ENCODE measurements at places on chromosomes 2 and 18.

DNA sequence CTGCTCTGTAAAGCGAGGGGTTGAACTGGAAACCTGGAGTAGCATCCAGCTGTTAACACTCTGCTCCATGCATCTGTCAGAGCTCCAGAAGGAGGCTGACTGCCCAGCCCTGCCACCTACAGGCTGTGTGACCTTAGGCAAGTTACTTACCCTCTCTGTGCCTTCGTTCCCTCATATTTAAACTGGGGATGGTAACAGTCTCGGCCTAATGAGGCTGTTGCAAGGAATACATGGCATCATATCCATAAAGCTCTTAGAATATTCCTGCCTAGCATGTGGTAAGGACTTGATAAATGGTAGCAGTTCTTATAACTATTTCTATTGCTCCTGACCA is 80.6 kb downstream of the LRRFIP1 start:
- DNase-seq = no peak

GRCh38 chr2:102425441-102426132 is 2.6 kb downstream of the IL18RAP start:
- no peak for DNase-seq

- no peak for DNase-seq
Observed at GRCh38 chr2:223457301-223457700, 144.9 kb downstream of the SCG2 start.

- no peak for DNase-seq
Observed at GRCh38 chr2:44799754-44800153, 141.7 kb upstream of the SIX3 start.

GRCh38 chr2:64617631-64618151 is 36.0 kb downstream of the SERTAD2 start:
- no peak for DNase-seq

DNA sequence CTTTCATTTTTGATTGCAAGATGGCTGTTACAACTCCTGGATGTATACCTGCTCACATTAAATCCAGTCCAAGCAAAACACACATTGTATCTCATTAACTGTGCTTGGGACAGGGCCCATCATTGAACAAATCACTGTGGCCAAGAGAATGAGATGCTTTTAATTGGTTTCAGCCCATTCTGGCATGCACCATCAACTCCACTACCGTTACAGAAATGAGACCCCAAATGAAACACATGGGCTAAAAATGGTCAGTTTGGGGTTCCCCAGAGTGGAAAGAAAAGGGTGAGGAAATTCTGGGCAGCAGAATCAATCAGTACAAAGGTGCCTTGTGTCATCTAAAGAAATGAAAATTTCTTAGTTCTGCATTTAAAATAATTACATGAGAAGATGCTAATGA is 52.7 kb downstream of the FAM171B start:
- no peak for DNase-seq

DNA sequence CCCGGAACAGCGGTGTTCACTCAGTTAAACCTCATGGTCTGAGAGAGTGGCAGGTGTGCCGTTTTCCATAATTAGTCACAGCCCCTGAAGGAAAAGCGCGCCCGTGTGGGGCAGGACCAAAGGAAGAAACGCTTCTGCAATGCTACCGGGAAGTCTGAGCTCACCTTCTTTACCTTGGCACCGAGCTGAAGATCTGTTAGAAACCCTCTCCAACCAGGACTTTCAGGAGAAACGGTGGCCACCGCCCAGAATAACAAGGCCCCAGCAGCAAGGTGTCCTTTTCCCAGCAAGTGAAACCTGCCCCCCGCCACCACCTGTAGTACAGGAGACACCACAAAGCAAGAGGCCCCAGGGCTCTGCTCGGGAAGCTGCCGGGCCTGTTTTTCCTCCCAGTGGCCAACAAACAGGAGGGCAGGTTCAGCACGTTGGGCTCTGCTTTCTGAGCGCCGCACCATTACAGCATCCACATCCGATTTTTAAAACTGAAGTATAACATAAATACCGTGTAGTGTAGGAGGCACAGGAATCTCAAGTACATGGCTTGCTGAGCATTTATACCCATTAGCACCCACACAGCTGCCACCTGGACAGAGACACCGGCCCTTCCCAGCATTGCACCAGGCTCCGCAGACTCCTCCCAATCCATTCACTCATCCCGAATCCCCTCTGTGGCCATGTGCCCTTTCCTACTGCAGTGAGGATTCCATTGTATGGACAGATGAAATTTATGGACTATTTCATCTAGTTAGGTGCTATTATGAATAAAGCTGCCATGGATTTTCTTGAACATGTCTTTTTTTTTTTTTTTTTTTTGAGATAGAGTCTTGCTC is 121.8 kb upstream of the RIOK3 start:
- no peak for DNase-seq

- DNase-seq = no peak
Observed at GRCh38 chr2:146246736-146247523, 1597.9 kb upstream of the ACVR2A start.

DNA sequence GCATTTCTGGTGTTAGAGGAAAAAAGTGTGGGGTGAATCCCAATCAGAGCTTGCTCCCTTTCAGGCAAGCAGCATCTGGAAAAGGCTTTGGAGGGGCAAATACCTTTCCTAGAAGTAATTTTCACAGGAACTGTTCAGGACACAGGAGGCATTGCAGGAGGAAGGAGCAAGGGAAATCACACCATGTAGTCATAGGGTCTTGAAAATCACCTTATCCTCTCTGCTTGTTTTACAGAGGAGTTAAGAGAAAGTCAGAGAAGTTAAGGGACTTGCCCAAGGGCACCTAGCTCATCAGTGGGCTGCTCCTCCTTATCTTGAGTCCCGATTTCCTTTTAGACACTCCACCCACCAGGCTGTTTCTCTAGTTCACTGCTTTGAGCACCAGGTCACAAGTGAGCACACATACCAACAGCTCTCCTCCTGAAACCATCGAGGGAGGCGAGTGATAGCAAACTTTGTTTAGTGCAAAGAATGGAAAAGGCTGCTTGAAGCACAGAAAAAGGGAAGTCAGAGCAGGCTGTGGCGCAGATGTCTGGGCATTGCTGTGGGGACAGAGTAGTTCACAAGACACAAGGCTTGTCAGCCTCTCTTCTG is 89.2 kb upstream of the CXCR4 start:
- DNase-seq = no peak

GRCh38 chr2:25041307-25041927 is 459 bp upstream of the EFR3B start:
- no peak for DNase-seq
